ENCODE measurements at places on chromosomes 5 and 9.

DNA sequence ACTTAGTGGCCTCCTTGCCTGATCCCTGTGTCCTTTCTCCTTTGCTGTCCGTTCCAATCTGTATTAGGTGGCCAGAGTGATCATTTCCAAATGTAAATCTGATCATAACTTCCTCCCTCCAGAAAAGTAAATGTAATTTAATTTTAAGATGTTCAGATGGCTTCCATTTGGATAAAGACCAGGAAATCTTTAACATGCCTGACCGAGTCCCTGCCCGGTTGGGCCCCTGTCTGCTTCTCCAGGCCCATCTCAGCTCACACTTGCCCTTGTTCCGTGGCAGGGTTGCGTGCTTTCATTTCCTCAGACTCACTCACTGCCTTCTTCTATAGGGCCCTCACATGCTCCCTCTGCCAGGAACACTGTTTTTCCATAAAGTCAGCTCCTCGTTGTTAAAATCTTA, 7.6 kb downstream of the MAP3K1 start:
- no peak for DNase-seq

DNA sequence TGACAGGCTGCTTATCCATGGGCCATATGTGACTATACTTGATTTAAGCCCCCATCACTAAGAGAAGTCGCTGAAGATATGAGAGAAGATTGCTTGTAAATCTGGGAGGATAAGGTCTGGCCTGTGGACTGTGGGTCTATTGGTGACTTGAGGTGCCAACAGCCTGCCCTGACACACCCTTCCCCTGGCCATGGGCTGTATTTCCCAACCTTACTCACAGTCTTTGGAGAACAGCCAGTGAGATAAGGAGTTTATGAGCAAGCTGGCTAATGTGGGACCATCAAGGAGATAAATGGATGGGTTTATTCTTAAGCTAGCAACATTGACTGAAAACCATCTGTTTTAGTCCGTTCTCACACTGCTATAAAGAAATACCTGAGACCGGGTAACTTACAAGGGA, 231.3 kb downstream of the ZSWIM6 start:
- DNase-seq, result peak; percentile 57

- DNase-seq, result no peak
These were observed 453.3 kb upstream of the KLF4 start for GRCh38 chr9:107942856-107943255.

- DNase-seq, result no peak
These were observed 25.7 kb downstream of the SREK1IP1 start for GRCh38 chr5:64742821-64743220.

- DNase-seq, result no peak
These were observed 757.4 kb downstream of the PTPRD start for GRCh38 chr9:9855177-9856078.

All from cardiac muscle cell (in vitro differentiated cells and primary cell).